ENCODE measurements at places on chromosomes 5 and 9. TPM values are rescaled to one million over a fixed set of nuclear protein-coding genes. Genes with fewer than 3 reads are reported as not detected.

The CCDC187 gene
- total RNA-seq = not detected

The ADAMTS19 gene
- total RNA-seq = not detected

- no peak for DNase-seq
These were observed 128.3 kb downstream of the GPBP1 start for GRCh38 chr5:57302164-57302563.

DNA sequence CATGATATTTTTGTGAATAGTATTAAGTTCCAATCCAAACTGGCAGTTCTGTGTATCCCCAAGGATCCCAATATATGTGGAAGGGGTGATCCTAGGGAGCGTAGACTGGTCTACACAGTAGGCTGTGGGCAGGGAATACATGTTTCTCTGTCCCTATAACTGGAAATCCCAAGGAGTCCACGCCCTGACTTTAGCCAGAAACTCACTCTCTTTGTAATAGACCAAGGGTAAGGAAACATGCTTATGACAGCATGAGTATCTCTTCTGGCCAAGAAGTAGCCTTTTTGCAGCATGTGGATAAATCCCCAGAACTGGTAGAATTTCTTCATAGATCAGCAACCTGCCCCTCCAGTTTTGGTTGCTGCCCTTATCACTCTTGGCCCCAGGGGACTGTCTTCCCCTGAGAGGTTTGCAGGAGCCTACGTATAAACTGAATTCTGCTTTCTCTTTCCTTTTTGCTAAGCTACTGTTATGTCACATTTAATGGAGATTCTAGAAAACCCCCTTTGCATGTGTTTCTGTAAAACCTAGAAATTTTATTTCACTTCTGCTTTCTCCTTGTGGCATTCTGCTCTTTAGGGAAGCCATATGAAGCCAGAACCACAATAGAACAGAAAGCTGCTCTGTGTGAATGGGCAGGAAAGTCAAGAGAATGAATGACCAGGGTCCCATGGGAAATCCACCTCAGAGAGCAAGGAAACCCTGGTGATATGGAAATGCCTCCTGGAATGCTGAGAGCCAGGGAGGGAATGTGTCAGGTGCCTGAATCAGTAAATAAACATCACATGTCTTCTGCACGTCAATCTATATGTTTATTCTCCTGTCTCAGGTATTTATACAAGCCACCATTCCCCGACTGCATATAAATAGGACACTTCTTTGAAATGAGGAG lies 3.5 kb downstream of the IFNA2 start:
- no peak for DNase-seq

DNA sequence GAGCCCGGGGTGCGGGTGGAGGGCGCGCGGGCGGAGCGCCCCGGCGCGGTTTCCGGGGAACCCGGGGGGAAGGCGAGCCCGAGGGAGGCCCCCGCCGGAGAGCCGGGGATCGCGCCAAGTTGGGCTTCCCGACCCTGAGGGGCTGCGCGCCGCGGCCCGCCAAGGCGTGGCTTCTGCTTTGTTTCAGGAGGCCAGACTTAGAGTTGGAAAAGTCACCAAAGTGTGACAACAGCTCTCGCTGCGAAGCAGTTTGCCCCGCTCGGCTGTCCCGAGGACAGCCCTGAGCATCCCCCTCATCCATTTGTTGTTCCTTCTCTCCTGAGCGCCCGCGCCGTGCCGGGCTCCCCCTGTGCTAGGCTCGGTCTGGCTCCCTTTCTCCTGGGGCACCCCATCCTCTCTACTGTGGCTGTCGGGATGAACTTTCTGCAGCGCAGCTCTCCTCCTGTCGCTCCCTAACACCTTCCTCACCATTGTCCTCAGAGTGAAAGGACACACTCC lies 410 bp downstream of the GLIPR2 start:
- no peak for DNase-seq
